Uterus (tissue), 4 donors: ENCODE measurements at places on chromosomes 12 and 14. TPM values are rescaled to one million over a fixed set of nuclear protein-coding genes. Genes with fewer than 3 reads are reported as not detected.

Gene CCDC197
- not detected for total RNA-seq

Gene ANO4
- total RNA-seq: 18.5 TPM

Gene EPS8
- total RNA-seq: 111 TPM

Gene ANG
- 4.2 TPM for total RNA-seq

DNA sequence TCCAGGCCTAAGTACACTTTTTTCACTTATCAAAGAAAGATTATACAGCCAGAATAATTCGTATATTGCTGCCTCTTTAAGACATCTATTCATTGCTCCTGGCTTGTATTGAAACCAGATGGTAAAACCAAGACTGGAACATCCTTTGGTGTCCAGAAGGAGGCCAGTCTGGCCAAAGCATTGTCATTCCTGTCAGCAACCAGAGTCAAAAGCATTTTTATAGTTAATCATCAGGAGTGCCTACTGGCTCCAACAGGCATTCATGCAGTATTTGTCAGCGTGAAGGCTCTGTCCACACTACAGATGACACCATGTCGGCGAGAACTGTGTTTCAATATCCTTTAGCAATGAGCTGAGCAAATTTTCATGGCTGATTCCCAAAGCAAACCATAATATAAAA is 118.0 kb upstream of the G2E3 start:
- no peak for DNase-seq

- no peak for DNase-seq
Observed at GRCh38 chr14:54335569-54336155, 61.1 kb upstream of the CDKN3 start.

DNA sequence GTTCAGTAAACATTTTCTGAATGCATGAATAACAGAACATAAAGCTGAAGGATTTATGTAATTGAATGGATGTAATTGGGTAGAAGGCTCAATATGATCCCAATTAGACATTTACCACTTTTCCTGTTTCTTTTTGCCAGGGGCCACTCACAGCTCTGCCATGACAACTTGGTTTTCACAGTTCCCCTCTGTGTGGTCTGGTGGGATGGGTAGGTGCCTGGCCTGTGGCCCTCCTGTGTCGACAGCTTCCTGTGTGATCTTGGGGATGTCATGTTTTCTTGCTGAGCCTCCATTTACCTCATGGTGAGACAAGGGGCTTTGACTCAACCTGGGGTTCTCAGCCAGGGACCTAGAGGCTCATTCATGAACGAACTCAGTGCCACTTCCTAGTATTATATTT is 12.6 kb upstream of the SERPINA10 start:
- no peak for DNase-seq

- no peak for DNase-seq
Observed at GRCh38 chr14:23070262-23071129, 13.2 kb upstream of the CDH24 start.
